Retina (tissue), 1 donor: ENCODE measurements at places on chromosomes 3 and 15.

- no peak for DNase-seq
These were observed 37.2 kb downstream of the IDH2 start for GRCh38 chr15:90064911-90065681.

- DNase-seq = no peak
These were observed 235.3 kb downstream of the ABHD5 start for GRCh38 chr3:43926055-43926454.

- no peak for DNase-seq
These were observed 12.1 kb downstream of the FNDC3B start for GRCh38 chr3:172051310-172051956.

DNA sequence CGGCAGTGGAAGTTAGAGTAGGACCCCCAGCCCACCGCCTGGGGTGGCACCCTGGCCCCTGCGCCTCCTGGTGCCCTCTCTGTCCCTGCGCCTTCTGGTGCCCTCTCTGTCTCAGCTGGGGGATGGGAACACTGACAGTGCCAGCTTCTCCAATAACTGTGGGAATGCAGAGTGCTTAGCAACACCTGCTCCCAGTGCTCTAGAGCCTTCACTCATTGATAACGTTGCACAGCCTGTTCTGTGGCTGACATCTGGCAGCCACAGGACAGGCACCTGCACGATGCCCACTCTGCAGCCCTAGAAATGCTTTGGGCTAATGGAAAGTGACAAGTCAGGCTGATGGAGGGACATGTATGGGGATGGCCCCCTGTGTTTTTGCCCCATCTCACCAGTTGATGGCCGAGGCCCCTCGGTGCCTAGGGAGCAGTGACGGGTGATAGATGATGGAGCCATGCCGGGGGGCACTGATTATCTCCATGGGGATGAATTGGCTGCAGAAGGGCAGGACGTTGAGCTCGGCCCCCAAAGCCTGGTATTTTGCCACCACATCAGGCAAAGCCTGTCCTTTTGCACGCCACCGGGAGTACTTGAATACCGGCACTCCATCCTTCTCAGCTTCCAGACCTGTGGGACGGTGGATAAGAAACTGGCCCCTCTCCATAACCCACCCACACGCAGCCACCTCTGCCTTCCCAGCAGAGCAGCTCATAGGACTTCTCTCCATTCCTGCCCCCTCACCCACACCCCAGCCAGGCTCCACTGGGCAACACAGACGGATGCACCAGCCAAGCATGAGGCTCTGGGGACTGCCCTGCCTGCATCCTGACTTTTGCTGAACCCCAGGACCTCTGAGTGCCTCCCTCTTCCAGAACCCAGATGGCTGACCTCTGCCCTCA lies 22.1 kb downstream of the ALDH1L1 start:
- DNase-seq = peak; percentile 36

- DNase-seq = no peak
These were observed 168.5 kb downstream of the FAM43A start for GRCh38 chr3:194854206-194854605.

- no peak for DNase-seq
These were observed 11.6 kb upstream of the CILP start for GRCh38 chr15:65222891-65223290.

- DNase-seq = no peak
These were observed 11.5 kb upstream of the PARP14 start for GRCh38 chr3:122668930-122669730.
